MG63 (cell line): ENCODE measurements at places on chromosomes 16 and 17. TPM values are rescaled to one million over a fixed set of nuclear protein-coding genes. Genes with fewer than 3 reads are reported as not detected.
A peak's percentile ranks its signal among the peaks of the same experiment; 100 is the strongest.

Gene TEX19
- 2.3 TPM in 1 of 2 replicates, not detected in the other for total RNA-seq

Gene HOXB1
- not detected in 2 replicates for total RNA-seq

Gene XPO6
- 92.5 and 102 TPM in 2 replicates for total RNA-seq

Gene SYNGR3
- total RNA-seq, result 0.07 TPM in 1 of 2 replicates, not detected in the other

Gene NOTUM
- total RNA-seq, result 0.66 TPM in 1 of 2 replicates, not detected in the other

DNA sequence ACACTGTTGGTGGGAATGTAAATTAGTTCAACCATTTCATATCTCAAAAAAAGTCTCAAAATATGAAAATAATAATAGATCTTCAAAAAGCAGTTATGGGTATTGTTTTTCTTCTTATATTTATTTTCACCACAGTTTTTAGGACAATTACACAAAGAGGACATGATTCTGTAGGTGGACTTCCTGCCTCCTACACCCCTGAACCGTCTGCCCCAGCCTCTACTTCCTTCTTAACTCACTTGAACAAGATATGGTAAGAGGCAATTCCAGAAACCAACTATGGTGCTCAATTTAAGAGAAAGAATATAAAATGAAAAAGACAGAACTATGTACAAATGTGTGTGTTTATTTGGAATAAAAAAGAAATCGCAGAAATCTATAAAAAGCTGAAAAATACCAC, 74.1 kb upstream of the MON1B start:
- DNase-seq, result no peak

DNA sequence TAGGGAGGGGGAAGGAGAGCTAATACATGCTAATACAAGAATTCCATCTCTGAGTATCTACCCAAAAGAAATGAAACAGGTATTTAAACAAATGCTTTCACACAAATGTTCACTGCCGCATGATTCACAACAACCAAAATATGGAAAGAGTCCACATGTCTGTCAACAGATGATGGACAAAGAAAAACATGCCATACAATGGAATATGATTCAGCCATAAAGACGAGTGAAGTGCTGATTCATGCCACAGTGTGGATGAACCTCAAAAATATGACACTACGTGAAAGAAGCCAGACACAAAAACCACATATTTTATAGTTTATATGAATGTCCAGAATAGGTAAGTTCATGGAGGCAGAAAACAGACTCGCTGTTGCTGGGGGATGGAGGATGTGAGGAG, 321.4 kb downstream of the FOXL1 start:
- DNase-seq, result no peak

DNA sequence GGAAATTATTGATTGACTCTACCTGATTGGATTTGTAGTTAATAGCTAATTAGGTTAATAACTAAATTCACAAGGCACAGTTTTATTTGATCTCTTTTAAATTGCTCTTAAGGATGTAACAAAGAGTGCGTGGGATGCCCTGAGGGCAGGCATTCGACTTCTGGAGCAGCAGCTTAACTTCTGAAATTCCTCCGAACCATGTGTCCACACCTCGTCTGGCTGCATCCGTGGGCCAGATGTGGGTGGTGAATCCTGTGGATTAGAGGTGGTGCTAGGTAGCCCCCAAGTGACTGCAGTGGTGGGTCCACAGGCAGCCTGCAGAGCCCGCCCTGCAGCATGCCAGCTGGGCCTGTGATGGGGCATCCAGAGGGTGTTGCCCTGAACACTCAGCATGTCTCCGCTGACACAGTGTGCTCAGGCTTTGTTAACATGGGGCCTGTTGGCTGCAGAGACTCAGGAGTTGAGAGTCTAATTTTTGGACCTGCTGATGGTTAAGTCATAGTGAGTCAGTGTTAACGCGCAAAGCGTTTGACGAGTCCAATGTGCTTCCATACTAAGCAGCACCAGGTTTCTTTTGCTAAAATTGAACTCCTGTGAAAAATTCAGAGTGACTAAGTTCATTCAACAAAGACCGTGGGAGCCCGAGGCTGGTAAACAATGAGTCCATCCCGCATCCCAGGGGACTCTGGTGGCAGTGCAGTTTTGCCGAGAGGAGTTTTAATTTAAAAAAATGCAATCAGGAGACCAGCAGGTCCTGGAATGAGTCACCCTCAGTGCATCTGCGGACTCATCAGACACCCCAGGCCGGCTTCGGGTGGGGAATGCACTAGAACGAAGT, 3.8 kb upstream of the NPB start:
- DNase-seq, result peak; percentile 93

DNA sequence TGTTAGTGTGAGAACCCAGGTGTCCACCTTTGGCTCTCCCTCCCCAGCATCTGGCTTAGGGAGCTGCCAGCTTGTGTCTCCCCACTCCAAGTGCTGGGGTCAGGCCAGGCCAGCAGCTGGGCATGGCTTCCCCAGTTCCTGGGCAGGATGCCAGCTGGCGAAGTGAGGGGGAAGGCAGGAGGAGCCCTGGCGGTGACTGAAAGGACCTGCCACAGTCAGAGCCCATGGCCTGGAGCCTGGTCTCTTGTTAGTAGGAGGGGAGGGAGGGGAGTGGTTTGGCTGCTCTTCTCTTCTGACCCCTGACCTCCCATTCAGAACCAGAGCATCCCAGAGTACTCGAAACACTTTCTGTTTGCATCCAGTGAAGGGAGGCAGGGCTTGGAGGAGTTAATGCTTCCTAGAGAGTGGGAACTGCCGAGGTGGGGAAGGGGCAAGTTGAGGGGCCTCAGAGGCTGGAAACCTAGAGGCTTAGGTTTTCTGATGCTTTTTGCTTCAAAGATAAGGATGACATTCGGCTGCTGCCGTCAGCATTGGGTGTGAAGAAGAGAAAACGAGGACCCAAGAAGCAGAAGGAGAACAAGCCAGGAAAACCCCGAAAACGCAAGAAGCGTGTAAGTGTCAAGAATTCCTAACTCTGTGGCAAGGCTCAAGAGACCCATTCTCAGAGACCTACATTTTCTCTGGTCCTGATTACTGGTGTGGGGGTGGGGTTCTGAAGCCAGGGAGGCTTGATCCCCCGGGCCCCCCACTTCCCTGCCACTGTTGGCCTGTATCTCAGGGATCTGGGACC, 772 bp downstream of the CHD3 start:
- DNase-seq, result peak; percentile 99

DNA sequence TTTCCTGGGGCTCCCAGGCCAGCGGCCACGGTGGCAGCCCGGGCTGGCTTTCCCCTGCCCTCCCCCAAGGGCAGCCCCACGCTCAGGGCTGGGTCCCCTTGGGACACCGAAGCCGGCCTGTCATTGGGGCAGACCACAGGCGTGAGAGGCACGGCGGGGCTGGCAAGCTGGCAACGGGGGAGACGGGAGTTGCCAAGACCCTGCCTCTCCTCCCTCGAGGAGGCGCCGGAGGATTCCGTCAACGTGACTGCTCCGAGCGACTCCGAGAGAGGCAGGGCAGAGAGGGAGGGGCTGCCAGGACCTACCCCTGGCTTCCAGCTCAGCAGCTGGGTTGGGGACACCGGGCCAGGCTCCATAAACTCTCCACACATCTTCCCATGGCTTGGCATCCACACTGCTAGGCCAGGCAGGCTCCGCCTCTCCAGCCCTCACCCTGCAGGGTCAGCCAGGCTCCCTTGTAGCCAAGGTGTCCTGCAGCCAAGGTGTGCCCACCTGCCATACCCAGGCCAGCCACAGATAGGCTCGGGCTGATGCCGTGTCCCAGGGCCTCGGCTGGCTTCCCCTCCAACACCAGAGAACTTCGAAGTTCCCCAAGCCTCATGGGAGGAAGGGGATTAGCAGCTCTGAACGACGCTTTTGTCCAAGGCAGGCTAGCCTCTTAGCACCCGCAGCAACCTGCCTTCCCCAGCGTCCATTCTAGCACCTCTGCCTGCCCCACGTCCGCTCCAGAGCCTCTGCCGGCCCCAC, 25.5 kb downstream of the TIMM22 start:
- DNase-seq, result no peak

GRCh38 chr17:43915559-43915958, 8.2 kb upstream of the MPP2 start:
- peak; percentile 42 for DNase-seq

DNA sequence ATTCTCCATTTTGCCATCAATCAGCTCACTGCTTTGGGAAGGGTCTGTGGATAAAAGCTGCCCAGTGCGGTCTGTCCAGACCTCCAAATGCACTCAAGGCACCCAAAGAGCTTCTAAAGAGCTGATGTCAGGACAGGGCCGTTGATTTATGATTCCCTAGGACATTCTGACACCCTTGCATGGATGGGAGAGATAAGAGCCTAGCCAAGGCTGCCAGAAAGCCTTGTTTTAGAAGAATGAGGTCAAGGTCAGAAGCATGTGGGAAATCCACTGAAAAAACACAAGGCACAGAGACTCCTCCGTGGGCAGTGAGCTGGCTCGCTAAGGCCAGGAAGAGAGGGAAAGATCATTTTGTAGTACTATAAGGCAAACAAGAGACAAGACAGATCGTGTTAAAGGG, 214.0 kb downstream of the CDH11 start:
- DNase-seq, result no peak

GRCh38 chr17:76014100-76014924, 12.8 kb downstream of the EVPL start:
- DNase-seq, result peak; percentile 58
